Neuronal stem cell (in vitro differentiated cells): ENCODE measurements at places on chromosomes 12 and 14.

DNA sequence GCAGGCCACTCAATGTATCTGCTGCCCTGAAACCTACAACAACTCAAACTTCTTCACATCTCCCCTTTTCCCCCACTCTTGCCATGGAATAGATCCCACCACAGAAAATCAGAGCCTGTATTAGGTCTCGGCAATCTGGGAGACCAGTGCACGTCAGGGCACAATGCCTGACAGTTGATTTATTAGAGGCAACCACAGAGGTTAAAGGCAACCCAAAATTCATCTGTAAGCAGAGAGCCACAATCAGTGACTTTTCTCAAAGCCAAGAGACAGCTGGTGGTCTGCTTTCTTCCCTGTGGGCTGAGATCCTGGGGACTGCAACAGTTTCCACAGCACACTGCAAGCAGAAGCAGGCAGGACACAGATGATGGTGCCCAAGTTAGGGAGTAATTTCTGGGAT lies 169.0 kb upstream of the NTF3 start:
- no peak for DNase-seq

DNA sequence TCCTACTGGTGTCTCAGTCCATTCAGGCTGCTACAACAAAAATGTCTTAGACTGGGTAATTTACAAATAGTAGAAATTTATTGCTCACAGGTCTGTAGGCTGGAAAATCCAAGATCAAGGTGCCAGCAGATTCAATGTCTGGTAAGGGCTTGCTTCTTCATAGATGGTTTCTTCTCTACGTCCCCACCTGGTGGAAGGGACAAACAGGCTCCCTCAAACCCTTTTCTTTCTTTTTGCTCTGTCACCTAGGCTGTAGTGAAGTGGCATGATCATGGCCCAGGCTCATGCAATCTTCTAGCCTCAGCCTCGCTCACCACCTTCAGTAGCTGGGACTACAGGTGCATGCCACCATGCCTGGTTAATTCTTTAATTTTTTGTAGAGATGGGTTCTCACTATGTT lies 106.8 kb upstream of the RPH3A start:
- no peak for DNase-seq

- no peak for DNase-seq
Observed at GRCh38 chr12:115400011-115400410, 716.0 kb upstream of the TBX3 start.

DNA sequence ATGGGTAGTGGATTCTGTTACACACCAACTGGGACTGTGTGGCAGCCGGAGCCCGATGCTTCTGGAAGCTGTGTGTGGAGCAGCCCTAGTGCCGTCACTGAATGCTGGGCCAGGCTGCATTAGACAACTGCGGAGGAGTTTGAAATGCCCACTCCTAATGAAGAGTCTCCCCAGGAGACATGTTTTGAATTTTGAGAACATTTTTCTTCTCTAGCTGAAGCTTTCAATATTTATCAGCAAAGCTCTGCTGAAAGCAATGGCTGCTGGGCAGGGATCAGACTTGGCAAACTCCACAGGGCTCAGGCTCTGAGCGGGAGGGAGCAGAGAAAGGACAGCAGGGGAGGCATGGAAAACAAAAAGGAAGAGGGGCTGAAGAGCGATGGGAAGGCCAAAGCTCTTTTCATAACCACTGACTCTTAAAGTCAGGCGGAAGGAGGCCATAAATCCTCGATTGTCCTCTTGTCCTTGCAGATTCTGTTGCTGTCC lies 189.1 kb downstream of the MON2 start:
- no peak for DNase-seq

DNA sequence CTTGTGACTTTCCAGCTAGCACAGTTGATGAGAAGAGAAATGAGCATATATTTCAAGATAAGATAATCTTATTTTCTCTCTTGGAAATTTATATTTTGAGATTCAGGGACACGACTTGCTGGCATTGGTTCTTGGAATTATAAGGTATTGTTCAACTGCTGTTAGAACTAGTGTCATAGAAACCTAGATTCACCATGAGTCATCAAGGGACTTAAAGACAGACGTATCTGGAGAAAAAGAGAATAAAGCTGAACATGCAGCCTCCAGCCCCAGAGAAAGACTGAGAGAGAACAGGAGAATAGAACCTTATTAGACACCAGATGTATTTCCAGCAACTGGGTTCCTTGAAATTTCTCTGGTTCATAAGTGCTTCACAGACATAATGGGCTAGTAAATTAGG lies 194.4 kb upstream of the PPFIA2 start:
- no peak for DNase-seq
